ENCODE measurements at places on chromosomes 6 and 20. TPM values are rescaled to one million over a fixed set of nuclear protein-coding genes. Genes with fewer than 3 reads are reported as not detected.

OPRM1 gene
- total RNA-seq = not detected

NOL4L gene
- 44.2 TPM for total RNA-seq

CCM2L gene
- total RNA-seq = 5.5 TPM

PERP gene
- 36.7 TPM for total RNA-seq

DEFB124 gene
- not detected for total RNA-seq

TMC2 gene
- not detected for total RNA-seq

KCNB1 gene
- under 0.01 TPM for total RNA-seq

SLC12A5 gene
- total RNA-seq = under 0.01 TPM

NCOA5 gene
- total RNA-seq = 28.3 TPM

Data from thoracic aorta endothelial cell (primary cell).